Thoracic aorta (tissue), 2 donors: ENCODE measurements at places on chromosomes 2 and 18.

- DNase-seq = no peak
These were observed 17.7 kb downstream of the MRO start for GRCh38 chr18:50802141-50802540.

GRCh38 chr18:55078303-55078932 is 119.2 kb upstream of the CCDC68 start:
- no peak for DNase-seq

DNA sequence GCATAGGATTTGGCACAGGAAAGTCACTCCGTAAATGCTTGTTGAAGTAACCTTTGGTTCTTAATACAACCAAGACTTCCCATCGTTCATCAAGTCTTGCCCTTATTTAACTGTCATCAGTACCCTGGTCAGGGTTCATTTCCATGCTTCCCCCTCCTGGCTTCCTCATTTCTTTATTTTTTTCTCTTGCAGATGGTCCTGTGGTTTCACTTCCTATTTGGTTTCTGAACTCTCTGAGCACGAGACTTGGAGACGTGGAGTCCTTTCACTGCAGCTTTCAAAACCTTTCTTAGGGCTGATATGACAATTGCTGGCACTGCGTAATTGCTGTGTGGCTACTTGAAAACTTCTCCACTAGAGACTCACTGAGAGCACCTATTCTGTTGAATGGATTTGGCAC is 59.9 kb upstream of the PID1 start:
- no peak for DNase-seq

GRCh38 chr2:118097657-118098056 is 9.4 kb downstream of the INSIG2 start:
- DNase-seq = no peak

- DNase-seq = no peak
These were observed 25.9 kb upstream of the IMPA2 start for GRCh38 chr18:11955239-11956029.

DNA sequence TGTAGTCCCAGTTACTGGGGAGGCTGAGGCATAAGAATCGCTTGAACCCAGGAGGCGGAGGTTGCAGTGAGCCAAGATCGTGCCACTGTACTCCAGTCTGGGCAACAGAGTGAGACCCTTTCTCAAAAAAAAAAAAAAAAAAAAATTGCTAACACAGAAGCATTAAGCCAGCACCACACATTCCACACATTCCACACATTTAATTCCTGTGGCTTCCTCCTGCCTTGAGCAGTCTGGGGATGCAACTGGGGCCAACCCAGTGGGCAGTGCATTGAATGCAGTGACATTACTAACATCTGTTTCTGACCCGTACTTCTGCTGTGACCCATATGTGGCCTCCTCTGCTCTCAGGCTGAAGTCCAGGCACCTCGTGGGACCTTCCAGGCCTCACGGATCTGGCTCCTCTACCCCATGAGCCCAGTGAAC is 107.0 kb downstream of the BCL2L11 start:
- DNase-seq = no peak

DNA sequence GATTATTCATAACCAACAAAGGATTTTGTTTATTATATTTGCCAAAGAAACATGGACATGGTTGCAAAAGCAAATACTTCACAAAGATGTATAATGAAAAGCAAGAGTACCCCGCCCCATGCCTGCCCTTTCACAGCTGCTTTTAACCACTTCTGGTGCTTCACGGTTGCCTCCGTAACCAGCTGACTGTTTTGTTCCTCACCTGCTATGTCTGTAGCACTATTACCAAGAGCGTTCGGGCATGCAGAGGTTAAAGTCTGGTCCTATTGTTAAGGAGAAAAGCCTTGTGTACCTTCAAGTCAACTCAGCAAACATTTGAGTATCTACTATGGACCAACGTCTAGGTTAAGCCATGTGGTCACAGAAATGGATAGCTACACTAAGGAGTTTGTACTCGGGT is 115.2 kb upstream of the FOSL2 start:
- no peak for DNase-seq

GRCh38 chr18:27582760-27583412 is 397.8 kb upstream of the CHST9 start:
- no peak for DNase-seq

- no peak for DNase-seq
These were observed 51.7 kb downstream of the NCKAP5 start for GRCh38 chr2:133516405-133517026.
